EL (cell line): ENCODE measurements at places on chromosomes 2 and 18.

GRCh38 chr2:42074661-42075060, 26.8 kb downstream of the PKDCC start:
- peak; percentile 48 for DNase-seq

- DNase-seq, result no peak
Observed at GRCh38 chr2:162188451-162188850, 36.4 kb upstream of the GCG start.

DNA sequence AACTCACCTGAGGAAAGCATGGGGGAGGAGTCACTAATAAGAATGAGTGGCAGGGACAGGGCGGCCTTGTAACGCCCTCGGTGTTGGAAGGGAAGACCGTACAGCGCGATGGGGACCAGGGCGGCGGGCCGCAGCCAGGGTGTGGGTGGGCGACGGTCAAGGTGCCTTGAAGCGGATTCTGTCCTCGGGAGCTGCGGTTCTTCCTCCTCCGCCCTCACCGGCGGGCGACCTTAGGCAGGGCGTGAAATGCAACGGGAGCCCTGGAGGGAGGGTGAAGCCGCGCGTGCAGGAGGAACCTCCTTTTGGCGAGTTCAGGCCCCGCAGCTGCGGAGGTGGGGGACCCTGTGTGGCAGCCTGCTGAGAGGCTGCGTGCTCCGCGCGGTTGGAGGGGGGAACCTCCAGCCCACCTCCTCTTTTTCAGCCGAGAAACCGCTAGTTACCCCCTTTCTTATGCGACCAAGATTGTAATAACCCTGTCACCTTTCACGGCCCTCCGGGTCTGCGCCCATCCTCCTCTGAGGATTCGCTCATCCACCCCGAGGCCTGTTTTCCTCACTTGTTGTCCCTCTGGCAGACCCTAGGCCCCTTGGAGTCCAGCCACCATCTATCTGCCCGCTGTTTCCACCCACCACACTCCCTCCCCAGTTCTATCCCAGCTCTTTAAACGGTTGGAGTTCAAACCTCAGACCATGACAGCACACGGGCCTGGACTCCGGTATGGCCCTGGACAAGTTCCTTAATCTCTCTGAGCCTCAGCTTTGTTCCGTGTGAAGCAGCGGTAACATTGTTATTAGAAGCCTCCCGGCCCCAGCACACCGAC, 823 bp upstream of the RNU2-63P start:
- no peak for DNase-seq

DNA sequence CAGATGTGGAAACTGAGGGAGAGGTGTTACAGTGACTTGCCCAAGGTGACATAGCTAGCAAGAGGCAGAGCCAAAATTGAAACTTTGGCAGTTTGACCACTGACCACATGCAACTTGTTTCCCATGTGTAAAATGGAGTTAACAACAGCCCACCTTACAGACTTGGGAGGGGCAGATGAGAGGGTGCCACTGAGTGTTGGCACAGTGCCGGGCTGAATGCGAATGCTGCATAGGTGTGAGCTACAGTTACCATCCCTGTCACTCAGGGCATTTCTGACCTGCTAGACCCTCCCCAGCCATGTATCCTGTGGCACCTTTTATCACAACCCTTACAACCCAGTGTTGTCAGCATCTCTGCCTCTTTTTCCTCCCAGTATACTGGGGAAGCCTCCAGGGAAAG, 10.8 kb downstream of the SMARCAL1 start:
- DNase-seq, result no peak

- no peak for DNase-seq
Observed at GRCh38 chr2:240604939-240605716, 18.6 kb downstream of the CAPN10 start.

DNA sequence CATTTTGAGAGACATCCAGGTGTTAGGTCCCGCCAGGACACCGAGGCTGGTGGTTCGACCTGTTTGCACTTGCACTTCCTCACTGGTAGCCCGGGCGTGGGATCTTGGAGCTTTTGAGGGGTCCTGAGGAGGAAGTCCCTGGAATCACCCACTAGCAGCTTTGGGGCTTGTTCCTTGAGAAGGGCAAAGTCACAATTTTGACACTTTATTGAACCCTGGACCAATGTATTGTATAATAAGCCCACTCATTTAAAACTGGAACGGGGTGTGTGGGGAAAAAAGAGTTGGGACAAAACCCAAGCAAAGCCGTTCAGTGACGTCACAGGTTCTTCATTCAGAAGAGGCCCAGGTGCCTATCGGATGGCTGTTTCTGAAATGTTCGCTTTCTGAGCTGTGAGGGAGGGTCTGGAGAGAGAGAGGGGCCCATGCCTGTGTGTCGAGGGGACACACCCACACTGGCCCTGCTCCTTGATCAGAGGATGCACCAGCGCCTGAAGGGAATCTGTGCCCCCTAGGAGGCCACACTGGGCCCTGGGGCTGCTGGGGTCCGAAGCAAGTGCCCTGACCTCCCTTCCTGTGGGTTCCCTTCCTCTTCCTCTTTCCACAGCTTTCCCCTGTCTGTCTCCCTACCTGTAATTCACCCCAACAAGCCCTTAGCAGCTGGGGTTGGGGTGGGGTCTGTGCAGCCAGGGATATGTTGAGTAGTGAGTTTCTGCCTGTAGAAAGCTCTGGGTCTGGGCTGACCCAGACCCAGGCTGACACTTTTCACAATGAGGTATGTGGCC, 2.6 kb downstream of the LPIN1 start:
- no peak for DNase-seq

- DNase-seq, result no peak
Observed at GRCh38 chr2:239131521-239131920, 269.3 kb downstream of the HDAC4 start.

DNA sequence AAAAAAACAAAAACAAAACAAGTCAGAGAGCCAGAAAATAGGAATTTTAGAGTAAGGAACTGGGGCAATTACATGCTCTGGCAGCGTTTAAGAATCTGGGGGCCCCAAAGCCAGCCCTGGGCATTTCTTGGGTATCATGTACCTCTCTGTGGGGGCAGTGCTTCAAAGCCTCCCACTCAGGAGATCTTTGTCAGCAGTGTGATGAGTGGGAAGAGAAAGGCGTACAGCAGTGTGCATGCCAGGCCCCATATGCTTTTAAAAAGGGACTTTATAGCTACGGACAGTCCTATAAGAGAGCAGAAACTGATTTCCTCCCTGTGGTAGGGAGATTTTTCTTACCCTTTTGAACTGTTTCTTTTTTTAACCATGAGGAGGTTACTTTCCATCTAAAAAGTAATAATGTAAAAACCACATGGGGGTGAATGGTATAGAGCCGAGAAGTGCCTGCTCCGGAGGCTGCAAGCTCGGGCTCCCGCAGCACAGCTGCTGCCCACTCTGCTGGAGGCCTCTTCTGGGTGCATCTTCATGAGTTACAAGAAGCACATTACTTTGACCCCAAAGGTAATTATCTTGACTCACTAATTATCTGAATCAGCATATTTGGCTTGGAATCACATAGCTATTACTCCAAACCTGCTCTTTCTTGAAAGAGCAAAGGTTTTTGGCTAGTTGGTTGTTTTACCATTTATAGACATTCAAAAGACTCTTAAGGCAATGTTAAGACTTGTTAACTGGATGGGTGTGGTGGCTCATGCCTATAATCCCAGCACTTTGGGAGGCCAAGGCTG, 46.4 kb downstream of the PROC start:
- DNase-seq, result no peak

GRCh38 chr2:167431949-167432348, 543.7 kb downstream of the XIRP2 start:
- DNase-seq, result no peak

GRCh38 chr2:179528576-179529069, 264.0 kb upstream of the SESTD1 start:
- no peak for DNase-seq

DNA sequence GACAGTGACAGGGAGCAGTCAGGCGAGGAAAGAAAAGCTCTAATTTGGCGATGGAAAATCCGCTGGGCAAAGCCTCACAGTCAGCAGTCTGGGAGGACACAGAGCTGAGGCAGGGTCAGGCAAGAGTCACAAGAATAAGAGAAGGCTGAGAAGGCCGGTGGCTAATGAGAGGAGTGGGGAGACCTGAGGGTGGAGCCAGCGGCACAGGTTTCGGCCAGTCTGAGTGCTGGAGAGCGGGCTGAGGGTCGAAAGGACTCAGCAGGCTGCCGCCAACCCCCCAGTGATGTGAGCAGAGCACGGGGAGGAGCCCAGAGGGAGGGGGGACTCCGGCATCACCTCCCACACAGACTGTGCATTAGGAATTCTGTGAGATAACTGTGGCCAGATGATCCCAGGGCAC, 500.6 kb upstream of the MYT1L start:
- DNase-seq, result no peak

DNA sequence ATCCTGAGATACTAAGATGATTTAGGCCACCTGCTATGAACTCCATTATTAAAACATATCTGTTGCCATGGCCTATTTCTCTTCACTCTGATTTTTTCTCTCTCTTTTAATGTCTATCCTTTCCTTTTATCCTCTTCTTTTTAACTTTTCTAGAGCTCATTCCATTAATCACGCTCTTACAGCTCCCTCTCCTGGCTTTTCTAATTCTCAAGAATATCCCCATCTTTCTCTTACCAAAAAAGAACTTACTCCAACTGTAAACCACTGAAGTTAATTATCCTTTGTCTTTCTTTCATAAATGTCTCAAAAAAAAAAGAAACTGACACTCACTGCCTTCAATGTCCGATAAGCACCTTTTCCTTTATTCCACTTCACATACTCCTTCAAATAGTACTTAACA, 7.9 kb downstream of the PPP3R1 start:
- no peak for DNase-seq

DNA sequence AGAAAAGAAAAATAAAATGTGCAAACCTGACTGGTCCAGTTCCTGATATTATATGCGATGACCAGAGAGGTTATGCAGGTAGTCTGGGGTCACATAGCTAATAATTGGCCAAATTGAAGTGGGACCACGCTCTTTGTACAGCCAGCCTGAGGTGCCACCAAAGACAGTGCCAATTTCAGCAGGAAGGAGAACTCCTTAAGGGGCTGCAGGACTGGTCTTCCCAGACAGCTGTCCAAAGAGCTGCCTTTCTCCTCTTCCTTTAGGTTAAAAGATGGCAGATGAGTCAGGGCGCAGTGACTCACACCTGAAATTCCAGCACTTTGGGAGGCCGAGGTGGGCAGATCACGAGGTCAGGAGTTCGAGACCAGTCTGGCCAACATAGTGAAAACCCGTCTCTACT, 95.5 kb downstream of the ACKR3 start:
- DNase-seq, result no peak

GRCh38 chr2:48568547-48568946, 38.6 kb downstream of the STON1 start:
- DNase-seq, result no peak

DNA sequence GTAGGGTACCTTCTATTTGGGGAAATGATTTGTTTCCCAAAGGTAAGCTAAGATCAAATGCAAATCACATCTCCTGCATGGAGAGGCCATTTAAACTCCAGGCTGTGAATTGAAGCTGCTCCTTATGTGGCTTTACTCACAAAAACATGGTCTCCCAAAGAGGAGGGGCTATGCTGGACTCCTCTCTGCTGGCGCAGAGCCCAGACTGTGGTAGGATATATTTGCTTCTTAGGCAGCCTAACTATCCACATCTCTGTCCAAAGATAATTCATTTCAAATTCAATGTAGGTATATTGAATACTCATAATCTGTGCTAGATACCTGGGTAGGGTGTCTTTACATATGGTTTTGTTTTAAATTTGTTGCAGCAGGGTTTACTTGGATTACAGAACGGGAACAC, 358.5 kb downstream of the ALK start:
- no peak for DNase-seq

DNA sequence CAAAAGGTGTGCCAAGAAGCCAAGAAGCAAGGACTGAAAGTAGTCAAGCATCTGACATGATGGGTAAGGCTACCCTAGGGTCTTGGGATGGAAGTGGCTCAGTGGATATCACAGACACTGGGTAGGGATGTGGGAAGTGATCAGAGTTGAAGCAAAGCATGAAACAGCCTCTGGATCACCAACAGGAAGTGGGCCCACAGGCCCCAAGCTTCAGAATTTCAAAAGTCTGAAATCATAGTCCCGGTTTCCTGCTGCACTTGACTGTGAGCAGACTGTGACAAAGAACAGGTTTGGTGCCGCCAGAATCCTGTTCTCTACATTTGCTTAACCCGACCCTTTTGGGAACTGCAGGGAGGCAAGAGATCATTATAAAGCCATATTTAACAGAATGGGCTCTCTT, 57.4 kb downstream of the SP100 start:
- peak; percentile 19 for DNase-seq

DNA sequence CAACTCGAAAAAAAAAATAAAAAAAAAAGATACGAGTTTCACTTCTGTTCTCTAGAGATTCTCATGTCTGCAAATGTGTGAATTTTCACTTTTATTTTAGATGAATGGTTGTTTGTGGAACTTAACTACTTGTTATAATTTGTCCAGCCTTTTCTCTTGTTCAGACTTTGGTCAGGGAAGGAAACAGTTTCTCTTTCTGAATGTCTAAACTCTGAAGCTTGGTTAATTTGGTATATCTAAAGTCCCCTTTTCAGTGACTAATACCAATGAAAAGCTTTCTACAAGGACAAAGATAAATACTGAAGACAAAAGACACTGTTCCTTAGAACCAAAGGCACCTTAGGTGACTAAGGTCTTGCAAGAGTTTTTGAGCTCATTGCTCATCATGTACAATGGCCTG, 144.4 kb upstream of the PIEZO2 start:
- no peak for DNase-seq

DNA sequence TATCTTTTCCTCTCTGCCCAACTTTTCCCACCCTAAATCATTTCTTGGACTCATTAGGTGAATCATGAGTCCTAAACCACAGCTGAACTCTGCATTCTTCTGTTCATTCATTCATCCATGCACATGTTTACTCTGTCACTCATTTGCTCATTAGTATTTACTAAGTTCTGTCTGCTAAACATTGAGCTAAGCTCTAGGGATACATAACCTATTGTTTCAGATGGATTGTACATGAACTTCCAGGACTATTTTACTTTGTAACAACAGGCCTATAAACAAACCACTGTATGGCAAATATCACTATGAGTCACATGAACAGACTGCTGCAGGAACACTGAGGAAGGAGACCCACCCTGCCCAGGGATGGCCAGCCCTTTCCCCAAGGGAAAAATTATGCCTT, 14.6 kb upstream of the DYNC2LI1 start:
- peak; percentile 74 for DNase-seq

DNA sequence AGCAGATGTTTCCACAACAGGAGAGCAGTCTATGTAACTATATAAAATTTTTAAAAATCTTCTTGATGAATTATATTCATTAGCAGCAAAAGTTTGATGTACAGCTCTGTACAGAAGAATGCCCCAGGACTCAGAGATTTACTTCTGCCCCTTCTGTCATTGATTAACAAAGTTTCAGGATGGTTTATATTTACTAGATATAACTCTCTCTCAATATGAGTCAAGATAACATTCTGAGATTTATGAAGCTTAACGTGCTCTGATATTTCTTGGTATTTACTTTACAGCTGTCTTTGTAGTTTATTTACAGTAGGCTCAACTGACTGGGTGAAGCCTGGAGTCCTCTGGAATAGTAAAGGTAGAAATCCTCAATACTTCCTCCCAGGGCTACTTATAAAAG, 93.6 kb upstream of the HNMT start:
- no peak for DNase-seq

- no peak for DNase-seq
Observed at GRCh38 chr18:46426021-46426678, 230.9 kb downstream of the LOXHD1 start.
